Caco-2 (cell line): ENCODE measurements at places on chromosomes 11 and 22. TPM values are rescaled to one million over a fixed set of nuclear protein-coding genes. Genes with fewer than 3 reads are reported as not detected.

- DNase-seq, result peak; percentile 92
These were observed 8.6 kb upstream of the MMP8 start for GRCh38 chr11:102733232-102733875.

EFCAB6 gene
- not detected in 2 replicates for total RNA-seq

GRCh38 chr11:94583213-94583865, 16.2 kb downstream of the PIWIL4 start:
- DNase-seq, result no peak

GRCh38 chr11:96137373-96137772, 205.6 kb downstream of the MAML2 start:
- no peak for DNase-seq

UCP3 gene
- total RNA-seq, result 0.84 and 1.2 TPM in 2 replicates

- no peak for DNase-seq
These were observed 154.8 kb downstream of the ENTHD1 start for GRCh38 chr22:39738746-39739145.

TEAD1 gene
- 134 and 144 TPM in 2 replicates for total RNA-seq

DGCR6 gene
- 3.8 and 5.9 TPM in 2 replicates for total RNA-seq

GGT5 gene
- total RNA-seq, result 0.51 and 0.66 TPM in 2 replicates

OR8G1 gene
- not detected in 2 replicates for total RNA-seq

- no peak for DNase-seq
These were observed 88.0 kb downstream of the ZBTB16 start for GRCh38 chr11:114147375-114148012.

EWSR1 gene
- 343 and 358 TPM in 2 replicates for total RNA-seq

DNA sequence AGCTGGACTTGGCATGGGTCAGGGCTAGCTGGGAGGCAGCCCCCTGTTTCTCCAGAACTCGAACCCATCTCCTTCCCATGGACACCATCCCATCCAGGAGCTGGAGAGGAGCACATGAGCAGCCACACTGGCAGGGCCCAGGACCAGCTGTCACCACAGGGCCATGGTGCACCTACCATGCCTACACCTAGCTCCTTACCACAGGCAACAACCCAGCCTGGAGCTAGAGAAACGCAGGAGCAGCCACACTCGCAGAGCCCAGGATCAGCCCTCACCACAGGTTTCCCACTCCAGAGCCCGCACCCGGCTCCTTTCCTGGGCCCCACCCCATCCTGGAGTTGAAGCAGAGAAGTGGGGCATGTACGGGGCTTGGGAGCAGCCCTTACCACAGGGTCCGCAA, 50.2 kb downstream of the GAB4 start:
- no peak for DNase-seq

TMPRSS5 gene
- total RNA-seq, result 2.4 and 2.7 TPM in 2 replicates

DNA sequence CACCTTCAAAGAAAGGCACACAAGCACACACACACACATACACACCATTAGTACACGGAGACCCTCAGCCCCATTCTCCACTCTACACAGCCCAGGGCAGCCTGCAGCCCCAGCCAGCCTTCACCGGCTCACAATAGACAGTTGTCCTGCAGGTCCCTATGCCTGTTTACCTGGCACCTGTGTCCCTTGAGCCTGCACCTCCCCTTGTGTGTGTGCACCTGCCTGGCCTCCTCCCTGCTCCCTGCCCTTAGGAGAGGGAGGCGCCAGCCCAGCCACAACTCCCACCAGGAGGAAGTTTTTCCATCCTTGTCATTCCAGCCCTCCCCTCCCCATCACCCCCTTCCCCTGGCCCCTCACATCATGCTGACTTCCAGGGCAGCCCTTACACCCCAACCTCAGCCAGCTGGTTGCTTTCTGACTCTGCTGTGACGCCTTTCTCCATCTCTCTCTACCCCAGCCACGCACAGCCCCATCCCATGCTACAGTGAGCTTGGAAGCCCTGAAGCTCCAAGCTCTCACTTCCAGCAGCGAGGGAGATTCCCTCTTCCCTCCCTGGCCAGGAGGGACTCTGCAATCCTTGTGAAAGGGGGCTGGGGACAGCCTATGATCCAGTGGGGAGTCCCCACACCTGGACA, 4.4 kb downstream of the AHNAK start:
- no peak for DNase-seq

- DNase-seq, result no peak
These were observed 110.6 kb downstream of the NECTIN1 start for GRCh38 chr11:119618208-119618909.

- DNase-seq, result no peak
These were observed 274.9 kb downstream of the FAM181B start for GRCh38 chr11:82458761-82459160.

LYVE1 gene
- not detected in 2 replicates for total RNA-seq

- no peak for DNase-seq
These were observed 11.3 kb downstream of the C22orf23 start for GRCh38 chr22:37942133-37942532.

GRCh38 chr22:29998627-29999384, 81.5 kb upstream of the HORMAD2 start:
- DNase-seq, result no peak

DNA sequence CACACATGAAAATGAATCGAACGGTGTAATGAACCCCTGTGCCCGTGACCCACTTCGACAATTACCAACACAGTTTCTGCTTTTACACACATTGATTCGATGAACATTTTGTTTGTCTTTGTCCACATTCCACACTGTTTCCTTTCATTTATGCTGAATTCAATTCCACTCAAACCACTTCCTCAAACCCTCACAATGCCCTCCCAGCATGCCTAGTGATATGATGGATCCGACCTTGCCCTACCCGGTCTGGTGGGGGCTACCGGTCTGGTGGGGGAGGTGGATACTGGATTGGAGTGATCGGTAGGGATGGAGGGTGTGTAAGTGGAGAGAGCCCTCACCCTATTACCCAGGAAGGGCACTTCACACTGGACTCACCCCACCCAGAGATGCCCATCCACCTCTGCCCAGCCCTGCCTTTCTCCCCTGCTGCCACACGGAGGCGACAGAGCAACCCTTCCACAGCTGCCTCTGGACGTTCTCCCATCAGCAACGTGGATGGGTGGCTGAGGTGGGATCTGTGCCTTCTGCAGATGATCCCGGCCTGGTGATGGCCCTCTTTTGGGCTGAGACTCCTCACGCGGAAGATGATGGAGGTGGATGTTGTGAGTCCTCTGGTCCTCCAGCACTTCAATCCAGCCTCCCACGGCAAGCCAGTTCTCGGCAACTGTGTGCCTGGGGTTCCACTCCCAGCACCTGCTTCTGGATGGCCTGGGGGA, 33.0 kb upstream of the P2RY2 start:
- DNase-seq, result peak; percentile 85

DNA sequence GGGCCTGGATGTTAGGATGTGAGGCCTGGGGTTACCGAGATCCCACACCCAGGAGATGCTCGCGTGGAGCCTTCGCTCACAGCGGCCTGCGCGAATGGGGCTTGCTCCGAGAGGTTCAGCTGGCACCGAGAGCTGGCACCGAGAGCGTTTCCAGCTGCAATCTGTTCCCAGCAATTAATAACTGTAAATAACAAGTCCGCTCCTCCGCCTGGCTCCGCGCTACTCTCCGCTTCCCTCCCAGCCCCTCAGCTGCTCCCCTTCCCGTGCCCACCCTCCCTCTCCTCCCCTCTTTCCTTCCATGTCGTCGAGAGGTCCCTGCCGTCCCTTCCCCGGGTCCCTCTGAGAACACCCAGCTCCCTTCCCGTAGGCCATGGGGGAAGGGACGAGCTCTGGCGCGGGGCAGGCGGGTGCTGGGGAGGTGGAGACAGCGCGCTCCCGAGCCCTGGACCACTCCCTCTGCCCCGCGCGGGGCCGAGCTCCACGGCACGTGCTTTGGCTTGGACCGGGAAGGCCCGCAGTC, 110.8 kb downstream of the WNT7B start:
- DNase-seq, result no peak

DNA sequence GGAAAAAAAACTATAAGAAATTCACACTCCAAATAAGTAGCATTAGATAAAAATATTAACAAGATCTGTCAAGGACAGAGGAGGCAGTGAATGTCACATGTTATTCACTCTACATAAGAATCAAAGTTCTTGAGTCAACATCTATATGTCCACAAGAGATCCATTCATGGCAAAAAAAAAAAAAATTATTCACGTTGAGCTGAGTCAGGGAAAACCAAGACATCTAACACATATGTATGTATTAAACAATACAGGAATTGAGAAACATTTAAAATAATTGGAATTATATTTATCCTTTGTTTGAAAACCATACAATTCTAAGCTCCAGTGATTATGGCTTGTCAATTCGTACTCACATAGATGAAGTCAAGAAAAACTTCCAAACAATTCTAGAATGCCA, 1.3 kb downstream of the OR56A5 start:
- DNase-seq, result no peak

HBG1 gene
- total RNA-seq, result not detected in 2 replicates

- no peak for DNase-seq
These were observed 419.7 kb upstream of the CNTN5 start for GRCh38 chr11:98600786-98601773.

GRCh38 chr11:86034710-86035109, 34.2 kb downstream of the PICALM start:
- no peak for DNase-seq

SAC3D1 gene
- 21.2 and 21.6 TPM in 2 replicates for total RNA-seq

DNA sequence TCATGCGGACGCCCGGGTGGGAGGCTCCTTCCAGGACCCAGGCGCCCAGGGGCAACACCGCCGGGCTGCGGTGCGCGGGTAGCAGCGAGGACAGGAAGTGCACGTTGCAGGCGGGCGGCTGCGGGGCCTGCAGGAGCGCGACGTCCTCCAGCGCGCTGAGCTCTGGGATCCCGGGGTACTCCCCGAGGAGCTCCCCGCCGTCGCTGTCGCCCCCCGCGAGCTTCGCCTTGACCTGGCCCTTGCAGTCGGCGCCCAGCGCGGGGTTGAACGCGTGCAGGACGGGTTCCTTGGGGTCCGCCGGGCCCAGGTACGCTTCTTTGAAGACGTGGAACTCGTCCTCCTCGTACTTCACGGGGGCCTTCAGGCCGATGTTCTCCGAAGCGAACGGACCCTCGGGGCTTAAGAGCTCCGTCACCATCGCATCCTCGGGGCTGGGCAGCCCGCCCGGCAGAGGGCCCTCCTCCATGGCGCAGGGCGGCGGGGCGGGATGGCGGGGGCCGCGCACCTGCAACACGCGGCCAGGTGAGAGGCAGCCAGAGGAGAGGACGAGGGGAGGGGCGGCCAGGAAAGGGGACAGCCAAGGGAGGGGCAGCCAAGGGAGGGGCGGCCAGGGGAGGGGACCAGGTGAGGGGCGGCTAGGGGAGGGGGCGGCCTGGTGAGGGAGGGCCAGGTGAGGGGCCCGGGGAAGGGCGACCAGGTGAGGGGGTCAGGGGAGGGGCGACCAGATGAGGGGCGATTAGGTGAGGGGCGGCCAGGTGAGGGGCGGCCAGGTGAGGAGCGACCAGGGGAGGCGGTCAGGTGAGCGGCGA, 921 bp downstream of the TESMIN start:
- DNase-seq, result no peak

- peak; percentile 82 for DNase-seq
These were observed 494.5 kb upstream of the LARGE1 start for GRCh38 chr22:34414467-34415440.

DNA sequence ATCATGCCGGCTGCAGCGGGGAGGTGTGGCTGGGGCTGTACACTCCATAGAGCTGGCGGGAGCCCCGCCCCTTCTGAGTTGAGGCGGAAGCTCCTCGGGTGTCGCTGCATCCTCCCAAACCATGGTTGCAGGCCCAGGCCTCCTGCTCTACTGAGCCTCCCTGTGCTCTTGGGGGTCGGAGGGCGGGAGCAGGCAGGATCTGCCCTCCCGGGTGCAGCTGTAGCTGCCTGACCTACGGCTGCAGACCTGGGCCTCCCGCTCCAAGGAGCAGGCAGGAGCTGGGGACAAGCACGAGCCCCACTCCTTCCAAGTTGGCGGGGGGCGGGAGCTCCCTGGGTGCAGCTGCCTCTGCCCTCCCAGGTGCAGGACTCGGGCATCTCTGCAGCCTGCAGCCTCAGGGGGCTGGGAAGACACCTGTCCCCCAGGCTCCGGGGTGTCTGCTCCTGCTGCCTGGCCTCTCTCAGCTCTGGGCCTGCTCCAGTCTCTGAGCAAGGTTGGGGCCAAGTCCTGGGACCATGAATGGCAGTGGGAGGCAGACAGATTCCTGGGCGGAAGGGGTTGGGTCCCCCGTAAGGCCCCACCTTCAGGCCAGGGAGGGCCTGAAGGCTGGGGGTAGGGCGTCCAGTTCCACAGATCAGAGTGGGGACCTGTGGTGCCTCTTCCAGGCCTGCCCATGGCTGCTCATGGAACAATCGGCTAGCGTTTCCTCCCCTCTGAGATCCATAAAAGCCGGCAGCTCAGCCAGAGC, 46.4 kb upstream of the SC5D start:
- no peak for DNase-seq

- DNase-seq, result no peak
These were observed 1.6 kb downstream of the PDXP start for GRCh38 chr22:37659897-37660708.

TLCD5 gene
- 9.8 and 11.8 TPM in 2 replicates for total RNA-seq

- no peak for DNase-seq
These were observed 3.1 kb downstream of the POLR2L start for GRCh38 chr11:839280-839623.

DNA sequence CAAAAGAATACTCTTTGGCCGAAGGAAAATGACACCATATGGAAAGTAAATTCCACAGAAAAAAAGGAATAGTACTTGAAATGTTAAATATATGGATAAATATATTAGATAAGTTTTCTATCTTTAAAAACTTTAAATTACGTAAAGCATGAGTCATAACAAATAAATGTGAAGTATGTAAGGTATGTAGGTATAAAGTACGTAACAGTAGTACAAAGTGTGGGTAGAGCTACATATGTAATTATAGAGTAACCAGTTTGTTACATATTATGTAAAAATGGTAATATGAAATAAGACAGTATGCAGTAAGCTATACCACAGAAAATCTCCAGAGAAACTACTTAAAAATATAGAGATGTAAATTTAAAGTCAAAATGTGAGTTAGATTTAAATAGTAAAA, 582.3 kb upstream of the CHORDC1 start:
- no peak for DNase-seq

SPON1 gene
- 41.4 and 46.9 TPM in 2 replicates for total RNA-seq

SCO2 gene
- total RNA-seq, result 3.0 and 6.5 TPM in 2 replicates

GRCh38 chr11:115712296-115712695, 208.1 kb upstream of the CADM1 start:
- DNase-seq, result no peak

DMC1 gene
- total RNA-seq, result 1.1 and 1.2 TPM in 2 replicates

DNA sequence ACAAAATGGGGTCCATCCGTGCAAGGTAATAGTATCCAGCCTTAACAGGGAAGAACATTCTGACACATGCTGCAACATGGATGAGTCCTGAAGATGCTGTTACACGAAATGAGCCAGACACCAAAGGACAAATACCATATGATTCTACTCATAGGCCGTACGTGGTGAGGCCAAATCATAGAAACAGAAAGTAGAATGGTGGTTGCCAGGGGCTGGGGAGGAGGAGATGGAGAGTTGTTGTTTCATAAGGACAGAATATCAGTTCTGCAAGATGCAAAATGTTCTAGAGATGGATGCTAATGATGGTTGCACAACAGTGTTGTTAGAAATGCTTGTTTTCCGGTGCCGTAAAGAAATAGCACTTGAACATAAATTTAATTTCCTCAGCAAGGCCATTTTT, 2.6 kb downstream of the TBX10 start:
- no peak for DNase-seq
